Regular cardiac myocyte (primary cell): ENCODE measurements at places on chromosomes 16 and 17. TPM values are rescaled to one million over a fixed set of nuclear protein-coding genes. Genes with fewer than 3 reads are reported as not detected.

Gene TMEM114
- total RNA-seq = not detected in 2 replicates

Gene PABPN1L
- not detected in 2 replicates for total RNA-seq

Gene ZNF48
- 6.5 and 6.8 TPM in 2 replicates for total RNA-seq

Gene CDK5R1
- total RNA-seq = 0.56 and 2.1 TPM in 2 replicates

Gene TVP23A
- total RNA-seq = not detected in 2 replicates

Gene CHST6
- 0.77 and 1.7 TPM in 2 replicates for total RNA-seq

Gene DNAH2
- 0.19 and 0.56 TPM in 2 replicates for total RNA-seq

Gene RNF167
- total RNA-seq = 15.5 and 40.6 TPM in 2 replicates

Gene MTHFSD
- total RNA-seq = 11.3 and 12.1 TPM in 2 replicates

Gene ITGB3
- 81.9 and 95.3 TPM in 2 replicates for total RNA-seq

Gene DPEP2
- under 0.01 TPM in 1 of 2 replicates, not detected in the other for total RNA-seq

Gene ITGAL
- not detected in 2 replicates for total RNA-seq

Gene MMP15
- total RNA-seq = 3.1 and 3.5 TPM in 2 replicates

Gene KCTD19
- under 0.01 TPM in 1 of 2 replicates, not detected in the other for total RNA-seq

Gene TSNAXIP1
- 0.38 and 1.1 TPM in 2 replicates for total RNA-seq

Gene PRSS27
- total RNA-seq = 0.19 and 0.56 TPM in 2 replicates

Gene SOCS1
- total RNA-seq = 1.4 and 1.7 TPM in 2 replicates
